ENCODE measurements at places on chromosomes 13 and 19.

GRCh38 chr13:24747248-24748060, 16.5 kb upstream of the RNF17 start:
- DNase-seq = no peak

DNA sequence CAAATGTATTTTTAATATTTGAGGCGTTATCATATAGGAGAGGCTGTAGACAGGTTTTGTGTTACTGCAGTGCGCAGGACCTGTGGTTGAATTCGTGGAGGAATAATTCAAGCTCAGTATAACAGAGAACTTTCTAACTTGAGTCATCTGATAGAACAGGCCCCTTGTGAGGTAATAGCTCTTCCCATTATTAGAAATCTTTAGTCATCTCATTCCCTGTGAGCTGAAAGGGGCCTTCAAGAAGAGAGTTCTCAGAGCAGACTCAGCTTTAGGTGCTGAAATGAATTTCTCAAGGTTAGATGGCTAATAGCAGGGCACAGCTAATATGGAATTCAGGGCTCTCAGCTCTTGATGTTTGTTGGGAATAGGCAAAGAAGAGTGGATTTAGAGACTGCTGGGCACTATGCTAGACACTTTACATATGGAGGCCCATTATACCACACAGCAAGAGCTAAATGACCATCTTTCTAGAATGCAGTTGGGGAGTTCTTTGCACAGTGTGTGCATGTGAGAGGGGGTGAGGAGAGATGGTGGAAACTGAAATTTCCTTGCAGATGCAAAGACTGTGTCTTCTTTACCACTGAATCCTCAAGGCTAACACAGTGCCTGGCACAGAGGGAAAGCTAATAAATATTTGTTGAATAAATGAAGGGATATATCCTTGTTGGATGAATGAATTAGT, 89.5 kb downstream of the DGKH start:
- DNase-seq = no peak

- DNase-seq = no peak
These were observed 3.9 kb downstream of the IQCN start for GRCh38 chr19:18270326-18270725.

- DNase-seq = no peak
These were observed 26.8 kb upstream of the GJB6 start for GRCh38 chr13:20258963-20259288.

- DNase-seq = peak; percentile 57
These were observed 2.5 kb downstream of the FTL start for GRCh38 chr19:48967346-48968178.

- DNase-seq = peak; percentile 6
These were observed 865.0 kb downstream of the PCDH9 start for GRCh38 chr13:66365101-66365500.

- no peak for DNase-seq
These were observed 26.9 kb upstream of the TMEM160 start for GRCh38 chr19:47075179-47075810.

- no peak for DNase-seq
These were observed 49.6 kb downstream of the THSD1 start for GRCh38 chr13:52356327-52356726.

DNA sequence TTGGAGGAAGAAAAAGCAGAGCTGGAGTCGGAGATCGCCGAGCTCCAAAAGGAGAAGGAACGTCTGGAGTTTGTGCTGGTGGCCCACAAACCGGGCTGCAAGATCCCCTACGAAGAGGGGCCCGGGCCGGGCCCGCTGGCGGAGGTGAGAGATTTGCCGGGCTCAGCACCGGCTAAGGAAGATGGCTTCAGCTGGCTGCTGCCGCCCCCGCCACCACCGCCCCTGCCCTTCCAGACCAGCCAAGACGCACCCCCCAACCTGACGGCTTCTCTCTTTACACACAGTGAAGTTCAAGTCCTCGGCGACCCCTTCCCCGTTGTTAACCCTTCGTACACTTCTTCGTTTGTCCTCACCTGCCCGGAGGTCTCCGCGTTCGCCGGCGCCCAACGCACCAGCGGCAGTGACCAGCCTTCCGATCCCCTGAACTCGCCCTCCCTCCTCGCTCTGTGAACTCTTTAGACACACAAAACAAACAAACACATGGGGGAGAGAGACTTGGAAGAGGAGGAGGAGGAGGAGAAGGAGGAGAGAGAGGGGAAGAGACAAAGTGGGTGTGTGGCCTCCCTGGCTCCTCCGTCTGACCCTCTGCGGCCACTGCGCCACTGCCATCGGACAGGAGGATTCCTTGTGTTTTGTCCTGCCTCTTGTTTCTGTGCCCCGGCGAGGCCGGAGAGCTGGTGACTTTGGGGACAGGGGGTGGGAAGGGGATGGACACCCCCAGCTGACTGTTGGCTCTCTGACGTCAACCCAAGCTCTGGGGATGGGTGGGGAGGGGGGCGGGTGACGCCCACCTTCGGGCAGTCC, 5.0 kb downstream of the FOSB start:
- DNase-seq = no peak

- no peak for DNase-seq
These were observed 36.9 kb downstream of the NAXD start for GRCh38 chr13:110652231-110652730.

DNA sequence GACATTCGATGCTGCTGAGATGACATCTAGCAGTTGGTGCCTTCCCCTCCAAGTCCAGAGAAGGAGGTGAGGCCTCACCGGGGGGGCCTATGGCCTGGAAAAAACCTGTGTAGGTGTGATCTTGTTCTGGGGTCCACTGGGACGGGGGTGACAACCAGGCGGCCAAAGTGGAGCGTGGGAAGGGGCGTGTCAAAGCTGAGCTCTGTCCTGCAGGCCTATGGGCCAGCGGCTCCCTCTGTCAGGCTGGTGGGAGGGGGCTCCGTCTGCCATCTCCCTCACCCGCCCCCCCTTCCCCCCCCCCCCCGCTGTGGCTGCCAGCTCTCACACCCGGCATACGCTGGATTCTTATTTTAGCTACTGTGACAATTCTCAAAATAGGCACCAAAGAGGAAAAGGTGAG, 56.7 kb upstream of the UQCRFS1 start:
- no peak for DNase-seq

DNA sequence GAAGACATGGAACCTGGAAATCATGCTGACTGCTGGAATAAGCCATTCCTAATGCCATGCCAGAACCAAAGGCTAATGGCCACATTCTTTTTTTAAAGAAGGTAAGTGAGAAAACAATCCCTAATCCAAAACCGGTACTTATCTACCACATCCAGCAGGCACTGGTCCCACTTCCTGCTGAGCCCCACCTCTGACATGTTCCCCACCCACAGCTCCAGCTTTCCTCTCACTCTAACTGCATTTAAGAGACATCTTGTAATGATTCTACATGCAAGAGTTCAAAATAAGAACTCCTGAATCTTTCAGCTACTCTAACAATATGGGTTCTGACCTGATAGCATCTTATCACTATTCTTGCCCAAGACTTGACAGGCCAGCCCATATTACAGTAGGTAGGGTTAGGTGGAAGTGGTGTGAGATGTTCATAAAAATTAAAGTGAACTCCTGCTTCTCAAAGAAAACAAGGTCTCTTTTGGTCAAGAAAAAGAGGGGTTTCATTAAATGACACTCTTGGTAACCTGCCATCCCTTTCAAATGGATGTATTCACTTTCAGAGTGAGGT, 41.9 kb downstream of the N4BP2L2 start:
- DNase-seq = no peak

All from midbrain (tissue), 1 donor.